SW480 (cell line): ENCODE measurements at places on chromosomes 7 and 10.
A peak's percentile ranks its signal among the peaks of the same experiment; 100 is the strongest.

- DNase-seq = no peak
Measured at GRCh38 chr7:51827631-51828030, 511.0 kb upstream of the COBL start.

DNA sequence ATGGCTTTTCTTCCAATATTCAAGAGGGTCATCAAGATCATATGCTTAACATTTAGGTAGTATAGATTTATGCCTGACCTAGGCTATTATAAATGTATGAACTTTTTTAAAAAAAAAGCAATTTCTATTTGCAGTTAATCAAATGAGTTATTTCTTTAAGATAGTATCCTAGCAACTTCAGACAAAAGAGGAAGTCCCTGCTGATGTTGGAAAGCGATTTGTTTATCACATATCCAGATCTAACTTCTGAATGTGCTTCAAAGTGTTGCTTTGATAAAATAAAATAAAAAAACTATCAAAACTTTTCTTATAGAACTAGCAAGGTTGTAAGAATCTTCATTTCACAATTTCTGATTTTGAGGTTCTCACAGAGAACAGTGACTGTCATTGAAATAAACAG lies 401.9 kb upstream of the PHF14 start:
- DNase-seq = no peak

- no peak for DNase-seq
Measured at GRCh38 chr10:24310104-24310503, 101.2 kb downstream of the KIAA1217 start.

- peak; percentile 85 for DNase-seq
Measured at GRCh38 chr10:79403441-79404230, 41.8 kb downstream of the ZCCHC24 start.

DNA sequence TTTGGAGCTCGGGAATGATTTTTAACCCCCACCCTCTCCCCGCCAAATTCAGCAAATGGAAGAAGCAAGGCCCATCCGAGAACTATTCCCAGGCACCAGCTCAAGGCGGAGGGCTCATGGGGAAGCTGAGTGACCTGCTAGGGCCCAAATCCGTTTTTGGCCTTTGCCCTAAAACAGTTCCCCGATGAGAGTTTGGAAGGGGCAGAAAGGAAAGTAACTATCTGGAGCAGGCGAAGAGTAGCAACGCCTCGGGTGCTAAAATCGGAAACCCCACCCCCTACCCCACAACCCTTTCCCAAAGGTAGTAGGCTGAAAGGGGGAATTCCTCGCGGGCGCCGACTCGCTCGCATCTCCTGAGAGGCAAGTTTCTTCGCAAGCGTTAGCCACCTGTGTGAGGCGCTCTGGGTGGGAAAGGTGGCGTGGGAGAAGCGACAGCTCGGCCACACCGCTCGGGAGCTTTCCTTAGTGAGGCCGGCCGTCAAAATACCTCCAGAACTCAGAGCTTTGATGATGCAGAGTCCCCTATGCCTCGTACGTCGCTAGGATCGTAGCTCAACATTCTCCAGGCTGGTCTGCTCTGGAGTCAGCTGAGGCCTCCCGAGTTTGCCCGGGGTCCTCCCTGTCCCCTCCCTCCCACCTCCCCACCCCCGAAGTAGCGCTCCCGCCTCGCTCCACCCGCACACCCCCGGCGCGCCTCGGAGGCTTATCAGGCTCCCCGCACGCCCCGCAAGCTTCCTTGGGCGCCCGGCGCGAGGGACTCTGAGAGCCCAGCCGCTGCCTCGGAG lies 642 bp upstream of the PRKG1 start:
- DNase-seq = no peak

- DNase-seq = no peak
Measured at GRCh38 chr10:71483885-71484751, 87.4 kb downstream of the CDH23 start.

DNA sequence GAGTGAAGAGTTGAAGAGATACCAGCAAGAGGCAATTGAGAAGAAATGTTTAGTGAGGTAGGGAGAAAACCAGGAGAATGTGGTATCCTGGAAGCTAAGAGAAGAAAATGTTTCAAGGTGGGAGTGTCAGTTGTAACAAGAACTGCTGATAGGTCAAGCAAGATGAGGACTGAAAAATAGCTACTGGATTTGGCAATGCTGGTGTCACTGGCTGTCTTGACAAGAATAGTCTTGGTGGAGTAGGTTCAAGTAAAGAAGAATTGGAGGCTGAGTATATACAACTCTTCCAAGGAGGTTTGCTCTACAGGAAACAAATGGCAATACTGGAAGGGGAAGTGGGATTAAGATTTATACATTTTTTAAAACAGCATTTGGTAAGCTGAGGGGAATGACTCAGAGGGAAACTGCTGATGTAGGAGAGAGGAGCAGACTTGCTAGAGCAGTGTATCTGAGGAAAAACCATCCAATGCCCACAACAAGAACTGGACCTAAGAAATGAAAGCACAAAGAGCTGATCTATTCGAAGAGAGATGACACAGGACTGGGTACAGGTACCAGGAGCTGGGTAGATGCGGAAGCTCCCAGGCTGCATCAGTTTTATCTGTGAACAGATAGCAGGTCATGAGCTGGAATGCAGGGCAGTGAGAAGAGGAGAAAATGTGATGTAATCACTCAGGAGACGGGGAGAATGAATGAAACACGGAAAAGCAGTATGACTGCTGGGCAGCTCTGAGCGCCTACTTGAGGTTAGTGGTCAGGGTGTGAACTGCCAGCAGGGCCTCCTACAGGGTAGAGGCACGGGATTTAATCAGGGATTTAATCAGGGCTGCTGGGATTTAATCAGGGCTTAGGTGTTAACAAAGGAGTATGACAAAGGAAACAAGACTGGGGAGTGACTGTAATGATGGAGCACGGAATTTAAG lies 34.5 kb downstream of the FAM25A start:
- DNase-seq = no peak

DNA sequence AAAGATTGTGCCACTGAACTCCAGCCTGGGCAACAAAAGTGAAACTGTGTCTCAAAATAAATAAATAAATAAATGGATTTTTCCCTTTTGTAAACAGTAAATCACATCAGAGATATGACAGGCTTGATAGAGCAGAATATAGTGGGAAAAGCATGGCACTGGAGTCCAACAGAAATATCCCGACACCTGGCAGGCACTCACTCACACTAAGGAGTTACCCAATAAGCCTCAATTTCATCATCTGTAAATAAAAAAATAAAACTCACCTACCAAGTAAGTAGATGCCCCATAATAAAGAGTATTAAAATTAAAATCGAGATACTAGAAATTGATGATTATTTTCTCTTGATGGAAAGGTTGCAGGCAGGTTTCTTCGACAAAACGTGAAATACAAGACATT lies 1.7 kb downstream of the ATE1 start:
- DNase-seq = no peak

GRCh38 chr10:104501864-104502579 lies 139.1 kb upstream of the SORCS3 start:
- DNase-seq = no peak
